ENCODE measurements at places on chromosomes 7 and 10. TPM values are rescaled to one million over a fixed set of nuclear protein-coding genes. Genes with fewer than 3 reads are reported as not detected.
A peak's percentile ranks its signal among the peaks of the same experiment; 100 is the strongest.

DNA sequence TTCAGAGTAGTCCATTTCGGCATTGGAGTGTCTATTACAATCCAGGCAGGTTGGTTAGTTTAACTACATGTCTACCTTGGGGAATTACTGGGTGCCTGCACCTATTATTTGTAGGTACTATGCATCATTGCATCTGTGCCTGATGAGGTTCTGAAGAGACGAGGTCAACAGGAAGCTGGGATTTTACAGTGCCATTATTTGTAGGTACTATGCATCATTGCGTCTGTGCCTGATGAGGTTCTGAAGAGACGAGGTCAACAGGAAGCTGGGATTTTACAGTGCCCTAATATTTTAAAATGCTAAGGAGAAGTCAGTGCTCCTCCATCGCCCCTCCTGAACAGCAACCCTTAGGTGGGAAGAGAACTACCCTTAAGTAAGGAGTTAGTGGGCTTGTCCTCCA, 41.7 kb downstream of the NPY start:
- no peak for DNase-seq

ITPRID1 gene
- polyA plus RNA-seq, result not detected

GRCh38 chr7:72297636-72298035, 114.5 kb downstream of the CALN1 start:
- DNase-seq, result no peak

DNA sequence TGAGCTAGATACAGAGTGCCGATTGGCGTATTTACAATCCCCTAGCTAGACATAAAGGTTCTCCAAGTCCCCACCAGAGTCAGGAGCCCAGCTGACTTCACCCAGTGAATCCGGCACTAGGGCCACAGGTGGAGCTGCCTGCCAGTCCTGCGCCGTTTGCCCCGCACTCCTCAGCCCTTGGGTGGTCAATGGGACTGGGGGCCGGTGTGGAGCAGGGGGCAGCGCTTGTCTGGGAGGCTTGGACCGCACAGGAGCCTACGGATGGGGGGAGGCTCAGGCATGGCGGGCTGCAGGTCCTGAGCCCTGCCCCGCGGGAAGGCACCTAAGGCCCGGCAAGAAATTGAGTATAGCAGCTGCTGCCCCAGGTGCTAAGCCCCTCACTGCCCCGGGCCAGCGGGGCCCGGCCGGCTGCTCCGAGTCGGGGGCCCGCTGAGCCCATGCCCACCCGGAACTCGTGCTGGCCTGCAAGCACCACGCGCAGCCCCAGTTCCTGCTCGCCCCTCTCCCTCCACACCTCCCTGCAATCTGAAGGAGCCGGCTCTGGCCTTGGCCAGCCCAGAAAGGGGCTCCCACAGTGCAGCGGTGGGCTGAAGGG, 1113.8 kb upstream of the LRRTM3 start:
- DNase-seq, result no peak

DNA sequence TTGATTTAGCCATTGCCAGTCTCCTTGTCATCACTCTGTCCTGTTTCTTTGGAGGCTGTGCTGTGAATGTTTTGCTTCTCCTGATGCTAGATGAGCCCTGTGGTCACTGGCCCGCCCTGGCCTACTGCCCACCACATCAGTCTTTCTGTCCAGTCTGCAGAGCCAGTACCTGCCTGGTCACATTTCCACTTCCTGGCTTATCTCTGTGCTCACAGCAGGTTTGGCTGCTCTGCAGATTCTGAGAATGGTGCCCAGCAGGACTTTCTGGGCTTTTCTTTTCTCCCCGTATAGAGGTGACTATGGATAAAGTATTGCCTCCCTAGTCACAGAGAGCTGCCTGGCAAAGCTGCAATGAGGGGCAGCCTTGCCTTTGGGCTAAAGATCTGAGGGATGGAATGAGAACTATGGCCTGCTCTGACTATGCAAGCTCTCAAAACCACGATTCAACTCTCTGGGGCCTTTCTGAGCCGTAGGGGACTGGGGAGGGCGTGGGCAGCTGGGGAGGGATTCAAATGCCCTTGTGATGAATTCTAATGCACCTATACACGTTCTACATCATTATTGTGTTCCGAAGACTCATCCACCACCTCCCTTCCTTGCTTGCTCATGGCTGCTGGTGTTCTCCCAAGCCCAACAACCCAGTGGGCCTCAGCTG, 410.4 kb upstream of the NPVF start:
- DNase-seq, result no peak

DNA sequence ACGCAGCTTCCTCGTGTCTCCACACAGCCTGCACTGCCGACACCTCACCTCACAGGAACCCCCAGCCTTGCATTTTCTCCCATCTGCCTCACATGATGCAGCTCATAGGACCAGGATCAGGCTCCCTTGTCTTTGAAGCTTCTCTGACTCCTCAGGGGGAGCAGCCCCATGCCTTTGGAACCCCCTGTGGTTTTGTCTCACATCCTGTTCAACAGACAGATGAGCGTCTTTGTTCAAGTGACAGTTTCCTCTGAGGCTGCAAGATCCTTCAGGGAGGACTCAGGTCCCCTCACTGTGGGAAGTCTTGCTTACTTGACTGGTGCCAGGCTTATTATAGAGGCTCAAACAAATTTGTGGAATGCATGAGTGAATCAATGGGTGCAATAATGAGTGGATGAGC, 667.1 kb downstream of the INHBA start:
- no peak for DNase-seq

- no peak for DNase-seq
Observed at GRCh38 chr7:133676805-133677370, 424.0 kb downstream of the EXOC4 start.

DNA sequence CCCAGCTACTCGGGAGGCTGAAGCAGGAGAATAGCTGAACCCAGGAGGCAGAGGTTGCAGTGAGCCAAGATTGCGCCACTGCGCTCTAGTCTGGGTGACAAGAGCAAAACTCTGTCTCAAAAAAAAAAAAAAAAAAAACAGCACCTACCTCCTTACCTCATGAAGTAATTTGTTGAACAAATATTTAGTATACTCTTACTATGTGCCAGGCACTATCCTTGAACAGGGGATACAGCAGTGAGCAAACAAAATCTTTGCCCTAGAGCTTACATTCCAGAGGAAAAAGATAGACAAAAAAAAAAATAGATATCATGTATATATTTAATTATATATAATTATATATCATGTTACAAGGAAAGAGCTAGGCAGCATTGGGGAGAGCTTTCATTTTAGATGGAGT, 36.4 kb upstream of the HERPUD2 start:
- no peak for DNase-seq

- no peak for DNase-seq
Observed at GRCh38 chr10:25552283-25552919, 377.6 kb downstream of the GPR158 start.

DNA sequence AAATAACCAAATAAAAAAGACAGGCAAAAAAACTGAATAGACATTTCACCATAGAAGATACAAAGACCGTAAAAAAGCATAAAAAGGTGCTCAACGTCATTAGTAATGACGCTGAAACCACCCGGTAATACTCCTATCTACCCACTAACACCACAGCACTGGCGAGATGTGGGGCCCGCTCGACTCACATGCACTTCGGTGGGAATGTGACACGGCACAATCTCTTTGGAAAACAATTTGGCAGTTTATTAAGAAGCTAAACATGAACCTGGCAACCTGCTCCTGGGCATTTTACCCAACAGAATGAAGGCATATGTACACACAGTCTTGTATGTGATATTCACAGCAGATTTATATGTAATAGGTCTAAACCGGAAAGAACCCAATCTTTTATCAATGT, 42.8 kb upstream of the NCAPG2 start:
- DNase-seq, result no peak

DNA sequence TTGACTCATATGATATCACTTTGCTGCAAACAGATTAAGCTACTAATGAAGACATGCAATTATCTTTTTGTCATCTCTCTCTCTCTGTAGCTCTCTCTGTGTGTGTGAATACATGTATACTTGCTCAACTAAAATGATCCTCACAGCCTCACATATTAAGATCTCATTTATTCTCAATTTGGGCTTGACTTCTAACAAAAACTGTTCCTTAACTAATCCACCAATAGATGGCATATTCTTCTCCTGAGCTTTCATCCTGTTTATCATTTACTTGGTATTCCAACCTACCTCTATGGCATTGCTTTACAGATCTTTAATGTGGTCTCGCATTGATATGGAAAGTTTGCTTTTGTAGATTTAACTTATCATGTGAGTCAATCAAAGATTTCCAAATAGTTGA, 540.4 kb downstream of the CNTNAP2 start:
- DNase-seq, result no peak

- DNase-seq, result no peak
Observed at GRCh38 chr7:113408999-113409398, 290.6 kb upstream of the SMIM30 start.

DNA sequence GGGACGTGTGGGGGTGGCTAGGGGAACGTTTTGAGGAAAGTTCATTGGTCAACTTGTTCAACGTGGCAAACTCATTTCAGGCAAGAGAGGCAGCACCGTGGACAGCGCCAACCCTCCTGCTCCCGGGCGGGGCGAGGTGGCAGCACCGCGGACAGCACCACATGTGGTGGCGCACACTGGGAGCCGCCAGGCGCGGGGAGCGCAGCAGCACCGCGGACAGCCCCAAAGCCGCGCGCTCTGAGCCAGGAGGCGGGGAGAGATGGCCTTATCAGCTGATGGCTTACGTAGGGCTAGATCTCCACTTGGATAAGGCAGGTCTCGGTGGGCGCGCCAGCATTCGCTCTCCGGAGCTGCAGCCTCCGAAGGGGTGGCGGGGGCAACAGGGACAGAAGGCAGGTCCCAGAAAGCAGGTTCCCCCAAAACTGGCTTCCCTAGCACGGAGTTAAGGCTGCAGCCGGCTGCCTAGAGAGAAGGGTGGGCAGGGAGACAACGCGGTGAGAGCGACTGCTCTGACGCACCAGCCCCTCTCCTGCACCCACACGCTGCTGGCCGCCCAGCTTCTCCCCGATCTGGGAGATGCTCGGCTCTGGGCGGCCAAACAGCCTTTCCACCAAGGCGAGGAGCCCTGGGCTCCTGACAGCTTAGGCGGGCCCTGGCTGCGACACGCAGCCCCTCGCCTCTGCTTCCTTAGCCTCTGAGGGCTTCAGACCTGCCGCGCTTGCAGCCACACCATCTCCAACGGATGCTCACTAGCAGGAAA, at the start of gene HTR5A:
TSS of gene HTR5A (plus strand) at position 333 of the 760 bp plus-strand sequence. CDS start 576 bp downstream, outside the sequence.
- peak; percentile 96 for DNase-seq

DNA sequence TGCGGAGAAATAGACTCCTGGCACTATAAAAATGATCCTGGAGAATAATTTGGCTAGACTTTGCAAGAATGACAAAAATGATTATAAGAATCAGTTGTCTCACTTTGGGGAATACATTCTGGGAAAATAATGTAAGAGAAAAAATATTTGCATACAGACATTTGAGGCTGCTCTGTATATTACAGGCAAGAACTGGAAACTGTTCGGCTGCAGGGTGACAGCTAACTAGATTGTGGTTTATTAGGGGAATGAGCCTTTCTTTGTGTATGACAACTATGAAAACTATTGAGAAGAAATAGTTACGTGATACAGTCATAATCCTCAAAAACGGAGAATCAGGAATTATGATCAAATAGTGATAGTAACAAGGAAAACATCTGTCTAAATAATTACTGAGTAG, 8.6 kb downstream of the TRIM56 start:
- no peak for DNase-seq

DNA sequence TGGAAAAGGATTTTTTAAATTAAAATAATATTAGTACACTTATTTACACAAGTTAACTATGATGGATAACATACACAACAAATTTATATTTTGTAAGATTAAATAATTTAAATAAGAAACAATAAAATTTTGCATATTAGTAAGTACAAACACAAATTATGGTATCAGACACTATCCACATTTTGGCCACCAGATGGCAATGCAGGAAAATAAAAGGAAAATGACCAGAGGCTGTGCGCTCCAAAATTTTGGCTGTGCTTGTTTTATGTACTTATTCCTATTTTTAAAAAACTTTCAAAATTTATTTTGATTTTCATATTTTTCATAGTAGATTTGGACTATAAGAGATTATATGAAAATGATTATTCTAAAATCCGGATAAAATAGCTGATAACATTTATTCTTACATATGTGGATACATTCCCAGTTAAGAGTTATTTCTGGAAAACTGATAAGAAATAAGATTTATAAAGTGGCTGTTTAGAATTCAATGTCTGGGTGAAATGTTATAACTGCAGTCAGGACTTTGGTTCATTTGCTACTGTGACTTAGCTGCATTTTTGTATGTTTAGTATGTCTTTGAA, 274.7 kb upstream of the HGF start:
- peak; percentile 28 for DNase-seq

- no peak for DNase-seq
Observed at GRCh38 chr10:76265441-76266113, 834.2 kb downstream of the LRMDA start.

DNAJC12 gene
- polyA plus RNA-seq, result 3.7 TPM

DNA sequence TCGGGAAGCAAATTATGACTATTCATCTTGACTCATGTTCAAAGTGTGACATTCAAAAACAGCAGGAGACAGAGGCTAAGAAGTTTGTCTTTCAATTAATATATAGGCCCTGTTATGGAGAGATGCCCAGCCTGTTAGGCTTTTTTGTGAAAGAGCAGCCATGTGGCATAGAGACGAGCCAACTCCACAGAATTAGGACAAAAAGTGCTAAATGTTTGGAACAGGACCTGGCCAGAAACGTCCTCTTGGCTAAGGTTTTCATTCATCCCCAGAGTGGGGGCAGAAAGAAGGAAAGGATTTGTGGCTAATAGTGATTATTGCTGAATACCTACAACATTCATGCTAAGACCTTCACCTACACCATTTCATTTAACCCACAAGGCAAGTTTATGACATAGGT, 324.7 kb upstream of the NPVF start:
- no peak for DNase-seq

DNA sequence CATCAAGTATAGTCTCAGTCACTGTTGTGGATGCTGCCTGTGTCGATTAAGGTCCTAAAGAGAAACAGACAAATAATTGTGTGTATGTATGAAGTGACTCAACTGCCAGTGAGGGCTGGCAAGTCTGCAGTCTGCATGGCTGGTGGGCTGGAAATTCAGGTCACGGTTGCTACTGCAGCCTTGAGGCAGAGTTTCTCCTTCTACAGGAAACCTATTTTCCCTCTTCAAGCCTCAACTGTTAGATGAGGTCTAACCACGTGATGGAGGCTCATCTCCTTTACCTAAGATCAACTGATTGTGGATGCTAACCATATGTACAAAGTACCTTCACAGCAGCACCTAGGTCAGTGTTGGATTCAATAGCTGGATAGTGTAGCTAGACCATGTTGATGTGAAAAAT, 29.9 kb downstream of the MBL2 start:
- no peak for DNase-seq

GRCh38 chr7:43306404-43306803, 194.0 kb downstream of the HECW1 start:
- DNase-seq, result no peak

GRCh38 chr10:53183733-53184132, 411.1 kb upstream of the MBL2 start:
- no peak for DNase-seq

DNA sequence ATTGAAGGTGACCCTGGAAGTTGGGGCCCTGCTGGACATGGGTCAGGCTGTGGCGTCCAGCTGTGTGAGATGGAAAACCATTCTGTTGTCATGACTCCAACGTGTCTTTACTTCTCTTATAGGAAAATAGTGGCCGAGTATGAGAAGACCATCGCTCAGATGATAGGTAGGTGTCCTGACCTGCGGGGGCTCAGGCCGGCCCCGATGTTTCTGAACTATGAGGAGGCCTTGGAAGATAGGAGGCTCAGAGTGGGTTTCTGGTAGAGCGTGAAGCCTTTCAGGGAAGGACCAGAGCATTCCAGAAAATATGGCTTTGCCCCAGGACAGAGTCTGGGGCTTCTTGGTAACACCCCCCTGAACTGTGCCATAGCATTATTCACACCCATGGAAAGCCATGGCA, 29.3 kb upstream of the BTBD16 start:
- DNase-seq, result no peak

- no peak for DNase-seq
Observed at GRCh38 chr10:35213699-35214098, 87.1 kb downstream of the CREM start.

Data from stomach (tissue), 19 donors.